Esophagus squamous epithelium (tissue), 5 donors: ENCODE measurements at places on chromosomes 1 and 21. TPM values are rescaled to one million over a fixed set of nuclear protein-coding genes. Genes with fewer than 3 reads are reported as not detected.

Gene CTSE
- total RNA-seq = not detected

- DNase-seq = no peak
Measured at GRCh38 chr1:245621589-245621988, 466.8 kb downstream of the KIF26B start.

Gene SYNJ1
- 6.5 TPM for total RNA-seq

Gene TOR1AIP1
- total RNA-seq = 78.8 TPM

Gene IGSF9
- total RNA-seq = 4.2 TPM

Gene MIXL1
- total RNA-seq = not detected

DNA sequence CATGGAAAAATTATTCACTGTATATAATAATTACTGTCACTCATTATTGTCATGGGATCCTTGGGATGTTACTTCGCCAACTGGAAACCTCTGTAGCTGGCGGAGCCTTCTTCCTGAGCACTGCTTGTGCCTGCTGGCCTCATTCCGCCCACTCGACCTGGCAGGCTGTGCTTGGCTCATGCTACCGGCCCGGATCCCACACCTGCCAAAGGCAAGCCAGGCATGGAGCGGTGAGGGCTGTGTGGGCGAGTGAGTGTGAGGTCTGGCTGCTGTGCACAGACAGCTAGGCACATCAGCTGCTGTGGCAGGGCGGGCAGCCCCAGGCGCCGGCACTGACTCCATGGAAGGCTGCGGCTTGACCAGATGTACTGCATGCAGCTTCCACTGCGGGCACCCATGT is 78.4 kb downstream of the DISP1 start:
- DNase-seq = no peak

Gene AIRE
- not detected for total RNA-seq

- DNase-seq = no peak
Measured at GRCh38 chr1:44012404-44012803, 18.9 kb downstream of the SLC6A9 start.

DNA sequence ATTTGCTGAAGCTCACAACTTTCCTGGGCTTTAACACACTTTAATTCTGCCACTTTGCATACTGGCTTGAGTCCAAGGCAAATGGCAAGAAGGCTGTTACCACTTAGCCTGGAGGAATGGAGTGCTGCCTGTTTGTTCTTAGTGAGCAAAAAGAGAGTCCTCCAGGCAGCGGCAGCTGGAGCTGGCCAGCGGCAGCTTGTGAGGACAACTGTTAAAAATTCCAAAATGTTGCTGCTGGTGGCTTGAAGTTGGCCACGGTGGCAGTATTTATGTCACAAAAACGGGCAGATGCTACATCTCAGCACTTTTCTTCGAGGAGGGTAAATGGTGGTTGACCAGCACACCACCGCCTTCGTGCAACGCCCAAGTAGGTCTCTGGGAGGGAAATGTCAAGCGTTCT is 27.3 kb downstream of the STPG1 start:
- no peak for DNase-seq

Gene RPS6KA1
- total RNA-seq = 43.9 TPM

DNA sequence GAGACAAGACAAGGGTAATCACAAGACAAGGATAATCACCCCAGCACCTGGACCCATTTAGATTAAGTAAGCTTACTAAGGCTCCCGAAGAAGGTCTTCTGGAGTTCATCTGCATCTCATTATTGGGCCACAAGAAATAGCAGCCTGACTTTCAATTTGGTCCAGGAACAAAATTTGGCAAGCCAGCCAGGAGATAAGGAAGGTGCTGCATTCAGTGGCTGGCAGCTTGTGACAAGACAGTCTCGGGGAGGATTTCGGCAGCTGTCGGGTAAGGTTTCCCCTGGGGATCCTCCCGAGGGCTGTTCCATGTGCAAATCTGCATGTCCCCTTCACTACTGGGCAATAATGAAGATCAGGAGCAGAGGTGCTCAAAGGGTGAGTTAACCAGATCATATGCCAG is 195.2 kb downstream of the FCRL5 start:
- no peak for DNase-seq

Gene OPRD1
- not detected for total RNA-seq

DNA sequence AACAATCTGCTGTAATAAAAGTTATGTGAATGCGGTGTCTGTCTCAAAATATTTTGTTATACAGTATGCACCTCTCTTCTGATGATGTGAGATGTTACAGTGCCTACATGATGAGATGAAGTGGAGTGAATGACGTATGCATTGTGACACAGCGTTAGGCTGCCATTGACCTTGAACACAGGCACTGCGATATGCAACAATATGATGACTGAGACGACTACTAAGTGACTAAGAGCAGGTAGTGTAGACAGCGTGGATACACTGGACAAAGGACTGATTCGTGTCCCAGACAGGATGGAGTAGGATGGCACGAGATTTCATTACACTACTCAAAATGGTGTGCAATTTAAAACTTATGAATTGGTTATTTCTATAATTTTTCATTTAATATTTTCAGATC is 8.4 kb downstream of the SGIP1 start:
- DNase-seq = no peak

Gene PGLYRP3
- total RNA-seq = 44.0 TPM

- DNase-seq = no peak
Measured at GRCh38 chr21:17527240-17527639, 14.4 kb downstream of the CXADR start.

Gene NFASC
- total RNA-seq = 15.1 TPM

DNA sequence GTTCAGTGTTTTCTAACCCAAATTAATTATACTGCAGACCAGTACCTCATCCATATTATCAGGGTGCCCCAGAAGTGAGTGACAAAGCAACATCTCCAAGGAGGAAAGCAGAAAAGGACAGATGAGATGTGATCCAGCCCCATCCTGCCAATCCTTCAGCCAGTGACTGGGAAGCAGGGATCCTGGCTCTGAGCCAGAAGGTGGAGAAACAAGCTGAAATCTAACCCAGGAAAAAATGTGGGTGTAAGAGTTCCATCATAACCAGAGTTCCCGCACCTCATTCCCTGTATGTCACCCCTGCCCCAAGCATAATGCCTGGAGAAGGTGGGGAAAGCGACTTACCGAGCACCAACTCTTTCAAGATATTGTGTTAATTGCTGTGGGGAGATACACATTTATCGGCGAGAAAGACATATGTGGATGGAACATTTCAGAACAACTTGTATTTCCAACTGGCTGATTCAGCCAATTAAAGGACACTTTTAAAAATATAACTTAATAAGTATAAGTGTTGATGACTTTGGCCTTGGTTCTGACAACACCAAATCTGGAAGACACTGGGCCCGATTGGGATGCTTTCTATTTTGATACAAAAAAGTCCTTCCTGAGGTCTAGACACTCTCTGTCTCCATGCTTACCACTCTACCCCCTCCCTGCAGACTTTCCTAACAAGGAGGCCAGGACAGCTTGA is 14.9 kb downstream of the PLEKHA6 start:
- DNase-seq = no peak

- DNase-seq = no peak
Measured at GRCh38 chr1:31776516-31776915, 12.4 kb upstream of the ADGRB2 start.

GRCh38 chr1:205258719-205259118 is 31.0 kb downstream of the TMCC2 start:
- no peak for DNase-seq

- no peak for DNase-seq
Measured at GRCh38 chr1:30537279-30537678, 186.1 kb downstream of the MATN1 start.

Gene FAM163A
- not detected for total RNA-seq

DNA sequence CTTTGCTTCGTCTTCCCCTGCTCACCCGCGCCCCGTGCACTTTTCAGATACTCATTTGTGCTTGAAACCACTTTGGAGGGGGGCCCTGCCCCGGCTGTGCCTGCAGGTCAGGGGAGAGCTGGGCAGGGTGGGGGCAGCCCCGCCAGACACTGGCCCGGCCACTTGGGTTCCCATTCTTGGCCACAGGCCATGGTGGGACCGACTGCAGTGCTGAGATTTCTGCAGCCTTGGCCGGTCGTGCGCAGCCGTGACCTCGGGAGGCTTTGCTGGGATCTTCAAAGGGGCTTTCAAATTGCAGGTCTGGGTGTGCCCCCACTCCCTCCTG is 54.5 kb upstream of the TTC34 start:
- no peak for DNase-seq

- DNase-seq = no peak
Measured at GRCh38 chr1:10292188-10292587, 81.8 kb downstream of the KIF1B start.

- no peak for DNase-seq
Measured at GRCh38 chr21:45427331-45428271, 22.6 kb downstream of the COL18A1 start.
